ENCODE measurements at places on chromosomes 12 and 14.
A peak's percentile ranks its signal among the peaks of the same experiment; 100 is the strongest.

- no peak for DNase-seq
Measured at GRCh38 chr14:94685166-94685581, 73.0 kb downstream of the SERPINA3 start.

- DNase-seq: no peak
Measured at GRCh38 chr12:97912943-97913342, 450.3 kb downstream of the RMST start.

DNA sequence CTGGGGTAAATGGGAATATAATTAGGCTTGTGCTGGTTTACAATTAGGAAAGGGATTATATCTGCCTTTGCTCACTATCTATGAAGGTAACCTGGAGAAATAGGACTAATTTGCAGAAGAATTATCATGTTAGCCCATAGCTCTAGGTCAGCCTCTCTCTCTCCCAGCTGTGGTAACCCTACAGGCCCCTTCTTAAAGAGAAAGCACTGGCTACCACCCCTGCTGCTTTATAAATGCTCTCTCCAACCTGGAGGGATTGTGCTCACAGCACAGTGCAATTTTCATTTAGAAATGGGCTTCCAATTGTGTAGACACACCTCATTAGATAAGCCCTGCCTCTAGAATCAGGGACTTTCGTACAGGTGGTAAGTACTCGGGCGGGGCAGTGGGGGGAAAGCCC lies 22.7 kb upstream of the MGST1 start:
- DNase-seq: no peak

GRCh38 chr12:60180298-60180697 lies 584.5 kb downstream of the SLC16A7 start:
- DNase-seq: no peak

GRCh38 chr12:79766705-79767464 lies 76.1 kb upstream of the PAWR start:
- no peak for DNase-seq

GRCh38 chr12:102811110-102811737 lies 105.8 kb downstream of the PAH start:
- DNase-seq: no peak

DNA sequence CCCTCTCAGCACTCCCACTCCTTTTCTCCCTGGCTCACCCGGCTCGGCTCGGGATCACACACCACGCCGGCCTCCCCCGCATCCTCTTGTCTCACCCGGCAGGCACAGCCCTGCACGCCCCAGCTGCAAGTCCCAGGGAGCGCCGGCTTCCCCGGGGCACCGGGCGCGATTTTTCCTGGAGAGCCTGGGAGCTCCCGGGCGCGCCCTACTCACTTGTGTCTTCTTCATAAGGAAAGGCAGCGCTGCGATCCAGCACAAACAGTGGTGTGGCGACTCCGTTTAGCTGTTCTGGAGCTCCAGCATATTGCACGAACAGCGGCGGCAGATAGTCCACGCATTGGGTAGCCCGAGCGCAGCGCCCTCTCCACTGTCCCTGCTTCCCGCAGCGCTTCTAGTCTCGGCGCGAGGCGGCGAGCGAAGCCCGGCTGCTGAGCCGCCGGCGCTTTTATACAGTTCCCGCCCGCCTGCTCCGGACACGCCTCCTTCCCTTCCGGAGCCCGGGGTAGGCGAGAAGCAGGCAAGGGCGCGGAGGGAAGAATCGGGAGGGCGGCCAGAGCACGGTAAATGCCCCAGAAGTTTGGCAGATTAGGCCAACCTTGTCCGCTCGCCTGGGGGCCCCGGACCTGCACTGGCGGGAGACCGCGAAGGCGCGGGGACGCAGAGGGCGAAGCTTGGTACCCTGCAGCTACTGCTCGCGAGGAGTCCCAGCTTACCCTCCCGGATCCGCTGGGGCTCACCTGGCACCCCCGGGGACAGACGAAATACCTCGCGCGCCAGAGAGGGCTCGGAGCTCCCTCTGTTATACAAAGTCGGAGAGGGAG lies at the start of gene KITLG:
KITLG (minus strand) TSS at position 421 of the 821 bp plus-strand sequence; CDS start at position 228, 193 bp downstream.
- DNase-seq: peak; percentile 76

GRCh38 chr14:62592877-62593276 lies 452.4 kb downstream of the KCNH5 start:
- DNase-seq: no peak

DNA sequence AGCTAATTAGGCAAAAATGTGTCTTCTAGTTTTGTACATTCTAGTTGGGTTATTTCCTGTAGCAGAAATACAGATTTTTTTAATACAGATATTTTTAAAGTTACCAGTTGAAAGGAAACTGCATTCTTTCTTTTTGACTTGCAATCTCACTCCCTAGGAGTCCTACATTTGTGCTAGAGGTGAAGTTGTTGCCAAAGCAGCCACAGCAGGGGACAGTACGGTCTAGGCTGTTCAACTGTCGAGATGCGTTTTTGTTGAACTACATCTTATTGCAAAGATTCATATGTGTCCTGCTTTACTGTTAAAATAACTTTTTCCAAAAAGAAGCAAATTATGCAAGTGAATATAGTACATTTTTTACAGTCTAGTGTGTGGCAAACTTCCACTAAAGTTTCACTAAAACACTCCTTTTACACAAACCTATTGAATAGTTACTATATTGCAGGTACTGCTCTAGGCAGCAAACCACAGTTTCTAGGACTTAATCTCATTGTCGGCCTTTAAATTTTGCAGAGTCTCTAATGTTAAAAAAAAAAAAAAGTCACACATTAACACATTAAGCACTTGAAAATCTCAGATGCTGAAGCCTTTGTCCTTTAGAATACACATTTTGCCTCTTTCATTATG lies 30.2 kb upstream of the SRGAP1 start:
- no peak for DNase-seq

GRCh38 chr12:54378796-54379397 lies 5.6 kb downstream of the ZNF385A start:
- DNase-seq: no peak

- DNase-seq: no peak
Measured at GRCh38 chr12:78793982-78794381, 70.6 kb upstream of the SYT1 start.

DNA sequence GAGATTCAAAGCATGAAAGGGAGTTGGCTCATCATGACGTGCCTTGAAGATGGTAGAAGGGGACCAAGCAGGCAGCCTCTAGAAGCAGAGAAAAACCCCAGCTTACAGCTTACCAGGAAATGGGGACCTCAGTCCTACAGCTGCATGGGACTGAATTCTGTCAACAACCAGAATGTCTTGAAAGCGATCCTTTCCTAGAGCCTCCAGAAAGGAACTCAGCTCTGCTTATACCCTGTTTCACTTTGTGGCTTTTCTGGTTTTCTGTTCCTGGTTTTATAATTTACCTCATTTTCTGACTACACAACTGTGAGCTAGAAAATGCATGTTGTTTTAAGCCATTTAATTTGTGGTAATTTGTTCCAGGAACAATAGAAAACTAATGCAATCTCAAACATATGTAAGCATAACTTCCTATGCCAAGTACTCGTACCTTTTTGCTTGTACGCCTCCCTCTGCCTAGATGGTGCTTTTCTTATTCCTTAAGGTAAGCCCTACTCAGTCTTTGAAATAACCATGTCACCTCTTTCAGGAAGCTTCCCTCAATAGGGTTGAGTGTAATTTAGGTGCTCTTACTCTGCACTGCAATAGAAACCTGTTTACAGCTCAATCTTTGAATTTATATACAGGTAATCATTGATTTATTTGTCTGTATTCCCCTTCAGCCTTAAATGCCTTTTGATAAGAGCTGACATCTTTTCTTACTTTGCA lies 348.8 kb downstream of the TMEM117 start:
- no peak for DNase-seq

- no peak for DNase-seq
Measured at GRCh38 chr12:91563011-91563765, 380.6 kb upstream of the DCN start.

- no peak for DNase-seq
Measured at GRCh38 chr14:21042918-21043317, 756 bp downstream of the RNASE7 start.

DNA sequence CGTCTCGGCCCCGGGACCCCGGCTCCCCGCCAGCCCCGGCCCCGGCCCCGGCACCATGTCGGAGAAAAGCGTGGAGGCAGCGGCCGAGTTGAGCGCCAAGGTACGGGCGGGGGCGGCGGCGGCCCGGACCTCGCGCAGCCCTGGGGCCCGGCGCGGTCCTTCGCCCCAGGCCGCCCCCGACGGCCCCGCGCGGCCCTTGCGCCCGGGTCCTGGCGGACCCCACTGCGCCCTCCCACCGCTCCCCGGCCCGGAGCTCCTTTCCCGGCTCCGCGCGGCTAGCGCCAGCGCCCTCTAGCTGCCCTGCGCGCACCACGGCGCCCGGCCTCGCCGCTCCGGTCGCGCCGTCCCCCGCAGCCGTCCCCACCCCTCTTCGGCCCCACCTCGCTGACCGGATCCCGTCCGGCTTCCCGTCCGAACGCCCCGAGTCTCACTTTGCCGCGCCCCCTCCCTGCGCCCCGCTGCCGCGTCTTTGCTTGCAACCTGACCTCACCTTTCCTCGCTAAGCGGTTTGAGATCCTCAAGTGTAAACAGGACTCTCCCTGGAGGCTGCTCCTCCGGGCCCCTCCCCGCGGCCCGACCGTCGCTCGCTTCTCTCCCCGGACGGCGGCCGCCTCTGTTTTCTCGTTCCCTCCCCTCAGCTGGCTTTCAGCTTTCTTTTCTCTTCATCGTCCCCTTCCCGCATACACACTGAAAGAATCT lies 637 bp downstream of the PTMS start:
- DNase-seq: peak; percentile 18

DNA sequence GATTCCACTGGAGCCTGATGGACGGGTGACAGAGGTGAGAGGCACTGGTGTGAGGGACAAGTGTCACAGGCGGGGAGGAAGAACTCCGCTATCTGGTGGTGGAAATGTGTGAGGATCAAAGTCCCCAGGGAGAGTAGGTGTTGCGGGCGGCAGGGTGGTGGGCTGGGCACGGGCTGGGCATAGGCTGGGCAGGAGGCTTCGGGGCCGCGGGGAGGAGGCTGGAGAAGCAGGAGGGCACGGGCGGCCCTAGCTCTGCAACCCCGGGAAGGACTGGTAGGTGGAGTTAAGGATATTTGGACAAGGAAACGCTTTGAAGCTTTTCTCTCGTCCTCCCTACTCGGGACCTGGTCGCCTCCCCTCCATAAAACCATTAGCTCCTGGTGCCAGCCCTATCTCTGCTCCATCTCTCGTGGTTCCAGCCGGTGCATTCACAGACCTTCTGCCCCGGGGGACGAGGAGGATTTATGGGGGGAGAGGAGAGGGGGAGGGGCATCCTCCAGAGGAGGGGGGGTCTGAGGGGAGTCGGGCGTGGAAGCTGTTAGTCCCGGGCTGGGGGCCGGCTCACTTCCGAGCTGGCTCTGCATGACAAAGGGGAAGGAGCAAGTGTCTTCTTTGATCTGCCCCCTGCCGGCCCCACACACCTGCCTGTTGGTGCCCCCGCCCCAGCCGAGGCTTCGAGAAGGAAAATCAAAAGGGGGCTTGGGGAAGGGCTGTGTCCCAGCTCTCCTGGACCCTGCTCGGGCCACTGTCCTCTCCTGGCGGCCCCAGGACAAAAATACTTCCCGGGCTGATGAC lies 504 bp downstream of the WNT5B start:
- DNase-seq: no peak

DNA sequence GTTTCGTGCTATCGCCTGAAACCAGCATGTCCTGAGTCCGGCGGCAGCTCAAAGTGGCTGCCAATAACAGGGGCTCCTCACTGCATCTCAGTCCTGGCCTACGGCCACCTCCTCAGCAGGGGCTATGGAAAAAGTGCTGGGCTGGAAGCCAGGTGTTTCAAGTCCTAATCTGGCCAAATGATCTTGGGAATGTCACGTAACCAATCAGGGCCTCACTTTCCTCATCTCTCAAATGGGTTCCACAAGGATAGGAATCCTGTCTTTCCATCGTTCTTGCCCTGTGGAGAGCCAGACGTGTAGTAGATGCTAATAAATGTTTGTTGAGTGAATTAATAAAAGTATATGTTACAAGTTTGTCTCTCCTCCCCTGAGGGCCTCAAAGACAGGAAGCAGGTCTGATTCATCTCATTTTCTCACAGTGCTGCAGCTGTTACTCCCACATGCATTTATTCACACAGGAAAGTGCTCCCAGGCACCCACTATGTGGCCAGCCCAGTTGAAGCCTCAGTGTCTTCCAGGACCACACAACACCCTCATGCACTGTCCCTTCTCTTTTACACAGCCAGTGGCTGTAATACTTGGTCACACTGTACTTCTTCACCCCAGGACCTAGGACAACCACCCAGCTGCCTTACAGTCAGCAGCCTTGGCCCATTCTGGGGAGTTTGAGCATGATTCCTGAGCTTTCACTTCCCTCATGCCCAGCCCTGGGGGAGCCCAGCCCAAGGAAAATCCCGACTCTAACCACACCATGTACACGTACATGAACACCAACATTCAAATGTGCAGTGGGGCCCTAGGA lies 5.0 kb downstream of the CMKLR1 start:
- DNase-seq: no peak

DNA sequence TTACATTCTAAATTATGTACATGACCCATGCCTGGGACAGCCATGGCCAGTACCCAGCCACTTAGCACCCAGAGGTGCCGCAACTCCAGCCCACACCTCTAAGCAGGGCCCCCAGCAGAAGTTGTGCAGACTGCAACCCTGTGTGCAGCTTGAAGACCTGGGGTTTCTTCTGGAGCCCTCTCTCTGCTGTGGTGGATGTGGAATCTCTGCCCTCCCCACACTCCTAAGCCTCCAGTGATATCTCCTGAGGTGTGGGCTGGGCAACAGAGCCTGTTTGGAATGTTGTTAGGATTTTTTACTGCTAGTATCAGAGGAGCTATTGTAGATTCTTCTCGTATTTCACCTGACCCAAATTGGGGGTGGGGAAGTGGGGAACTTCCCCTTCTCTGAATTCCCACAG lies 59.4 kb upstream of the TUNAR start:
- DNase-seq: no peak

DNA sequence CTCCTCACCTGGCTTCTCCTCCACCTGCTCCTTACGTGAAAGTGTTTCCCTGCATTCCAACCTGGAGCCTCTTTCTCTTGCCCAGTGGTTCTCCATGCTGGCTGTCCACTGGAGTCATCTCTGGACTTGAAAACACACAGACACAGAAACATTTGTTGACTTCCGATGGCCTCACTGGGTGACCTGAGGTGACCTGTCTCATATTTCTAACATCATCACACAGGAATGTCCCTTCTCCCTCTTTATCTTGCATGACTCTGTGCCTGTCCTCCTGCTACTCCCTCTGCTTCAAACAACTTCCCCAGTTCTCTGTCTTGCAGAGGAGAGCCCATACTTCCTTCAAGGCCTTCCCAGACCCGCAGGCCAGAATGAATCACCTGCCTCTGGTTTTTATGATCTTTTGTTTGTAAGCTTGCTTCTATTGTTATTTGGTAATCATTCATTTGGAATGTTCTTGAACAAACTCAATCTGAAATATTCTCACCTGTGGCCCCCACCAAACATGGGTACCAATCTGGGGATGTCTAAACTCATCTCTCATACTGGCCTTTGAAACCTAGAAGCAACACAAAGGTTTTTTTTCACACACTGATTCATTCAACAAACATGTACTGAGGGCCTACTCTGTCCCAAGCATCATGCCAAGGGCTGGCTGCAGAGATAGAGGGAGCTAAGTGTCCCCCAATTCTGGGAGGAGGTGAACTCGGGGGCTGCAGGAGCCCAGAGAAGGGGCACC lies 9.7 kb upstream of the RIN3 start:
- peak; percentile 82 for DNase-seq

Data from SW 1271 (cell line).